Putamen (tissue), 1 donor: ENCODE measurements at places on chromosomes 5 and 9.

DNA sequence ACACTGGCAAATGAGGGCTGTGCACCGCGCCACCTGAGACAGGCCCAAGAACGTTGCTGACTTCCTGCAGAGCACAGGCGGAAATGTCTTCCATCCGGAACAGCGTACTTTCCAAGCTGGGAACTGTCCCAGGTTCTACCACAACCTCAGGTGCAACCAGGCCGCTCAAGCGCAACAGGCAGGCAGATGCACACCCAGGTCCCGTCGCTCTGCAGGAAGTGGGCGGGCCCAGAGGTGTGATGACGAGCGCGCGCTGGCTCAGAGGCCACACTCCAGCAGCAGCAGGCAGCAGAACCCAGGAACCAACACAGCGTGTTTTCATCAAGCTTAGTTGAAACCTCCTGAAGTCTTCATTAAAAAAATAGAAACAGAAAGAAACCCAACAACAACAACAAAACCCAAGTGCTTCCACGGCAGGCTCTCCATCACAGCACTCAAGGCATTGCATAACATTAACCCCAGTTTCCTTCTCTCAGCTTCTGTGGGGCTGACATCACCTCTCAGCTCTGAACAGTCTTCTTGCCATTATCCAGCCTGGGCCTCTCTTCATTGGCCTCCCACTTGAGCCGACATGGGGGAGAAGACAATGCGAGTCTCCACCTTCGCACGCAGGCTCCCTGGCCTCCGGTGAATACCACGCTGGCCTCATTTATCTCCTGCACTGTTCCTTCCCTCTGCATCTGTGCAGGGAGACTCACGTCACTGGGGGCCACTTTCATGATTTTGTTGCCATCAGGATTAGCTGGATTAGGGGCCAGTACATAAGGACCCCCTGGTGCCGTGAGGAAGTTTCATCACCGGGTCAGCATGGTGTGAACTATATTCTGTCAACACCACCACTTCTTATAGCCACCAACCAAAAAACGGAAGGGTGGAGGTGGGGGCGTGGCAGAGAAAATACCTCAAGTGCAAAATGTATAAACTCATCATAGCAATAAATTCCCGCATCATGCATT lies 22.1 kb downstream of the PTCH1 start:
- DNase-seq = no peak

- DNase-seq = peak; percentile 77
Observed at GRCh38 chr9:88388203-88388885, at the start of gene SPIN1. TSS of gene SPIN1 (plus strand) at chr9:88388444. CDS start at chr9:88426540, 38,096 bp downstream.

DNA sequence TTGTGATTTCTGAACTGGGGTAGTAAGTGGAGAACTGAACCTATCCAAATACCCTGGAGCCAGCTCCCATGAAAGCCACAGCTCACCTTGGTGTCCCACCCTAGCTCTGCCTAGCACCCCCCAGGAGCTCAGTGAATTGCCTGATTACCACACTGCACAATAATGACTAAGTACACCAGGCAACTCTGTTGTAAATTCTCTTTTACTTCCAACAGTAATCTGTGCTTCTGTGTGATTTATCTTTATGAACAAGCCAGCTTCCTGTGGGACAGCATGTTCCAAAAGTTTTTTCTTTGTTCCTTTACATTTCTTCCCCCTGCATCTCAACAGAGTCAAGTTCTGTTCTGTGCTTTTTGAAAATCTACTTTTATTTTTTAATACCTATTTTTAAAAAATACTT lies 22.1 kb upstream of the GRPEL2 start:
- no peak for DNase-seq

DNA sequence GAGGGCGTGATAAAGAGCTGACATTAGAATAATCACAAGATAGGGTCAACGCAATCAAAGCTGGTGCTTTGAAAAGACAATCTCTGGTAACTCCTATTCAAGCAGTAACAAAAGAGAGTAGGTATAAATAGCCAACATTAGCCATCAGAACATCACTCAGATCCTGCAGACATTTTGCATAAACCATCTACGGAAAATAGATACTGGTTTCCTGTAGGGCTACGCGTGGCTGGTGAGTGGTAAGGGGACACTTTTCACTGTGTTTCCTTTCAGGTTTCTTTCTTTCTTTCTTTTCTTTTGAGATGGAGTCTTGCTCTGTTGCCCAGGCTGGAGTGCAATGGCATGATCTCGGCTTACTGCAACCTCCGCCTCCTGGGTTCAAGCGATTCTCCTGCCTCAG lies 22.3 kb downstream of the TTF1 start:
- DNase-seq = no peak

DNA sequence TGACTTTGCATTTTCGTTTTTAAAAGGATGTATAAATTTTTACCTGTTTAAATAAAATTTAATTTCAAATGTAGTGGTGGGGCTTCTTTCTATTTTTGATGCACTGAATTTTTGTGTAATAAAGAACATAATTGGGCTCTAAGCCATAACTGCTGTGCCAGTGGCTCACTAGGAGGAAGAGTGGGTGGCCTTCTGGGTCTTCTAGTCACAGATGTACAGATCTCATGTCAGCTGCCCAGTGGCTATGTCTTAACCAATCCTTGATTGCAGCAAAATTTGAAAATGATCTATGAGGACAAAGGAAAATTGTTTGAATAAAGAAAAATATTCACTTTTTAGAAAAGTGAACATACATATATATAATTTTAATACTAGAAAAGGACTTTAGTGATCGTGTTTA lies 5.4 kb downstream of the CTSL start:
- DNase-seq = no peak

GRCh38 chr9:89464300-89464901 lies 33.5 kb downstream of the SEMA4D start:
- DNase-seq = no peak

GRCh38 chr9:128892221-128892921 lies 10.4 kb downstream of the LRRC8A start:
- DNase-seq = peak; percentile 92

DNA sequence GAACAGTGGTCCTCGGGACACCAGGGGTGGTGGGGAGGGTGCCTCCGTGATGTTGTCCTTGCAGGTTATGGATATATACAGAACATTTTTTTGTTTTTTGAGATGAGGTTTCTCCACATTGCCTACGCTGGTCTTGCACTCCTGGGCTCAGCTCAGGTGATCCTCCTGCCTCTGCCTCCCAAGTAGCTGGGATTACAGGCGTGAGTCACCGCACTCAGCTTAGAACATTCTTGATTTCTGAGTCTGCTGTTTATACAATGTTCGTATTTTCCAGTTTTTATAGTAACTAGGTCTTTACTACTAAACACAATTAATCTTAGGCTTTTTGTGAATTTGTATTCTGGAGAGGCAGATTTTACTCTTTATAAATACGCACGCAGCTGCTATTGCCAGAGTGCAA lies 6.0 kb downstream of the PMPCA start:
- no peak for DNase-seq

GRCh38 chr9:72478966-72479365 lies 42.4 kb upstream of the TMC1 start:
- no peak for DNase-seq
